Mononuclear cell (primary cell): ENCODE measurements at places on chromosomes 16 and 17. TPM values are rescaled to one million over a fixed set of nuclear protein-coding genes. Genes with fewer than 3 reads are reported as not detected.

PPM1E gene
- total RNA-seq: not detected

OSBPL7 gene
- 8.5 TPM for total RNA-seq

YBX2 gene
- total RNA-seq: not detected

MARCHF10 gene
- not detected for total RNA-seq

RPUSD1 gene
- total RNA-seq: 10.4 TPM

ANKFN1 gene
- not detected for total RNA-seq

MT1G gene
- not detected for total RNA-seq

KRT12 gene
- total RNA-seq: not detected

ETV4 gene
- not detected for total RNA-seq

KRTAP4-1 gene
- not detected for total RNA-seq

KRTAP2-2 gene
- not detected for total RNA-seq

IKZF3 gene
- 47.5 TPM for total RNA-seq

TBC1D3E gene
- not detected for total RNA-seq

TAC4 gene
- not detected for total RNA-seq

DEXI gene
- 7.5 TPM for total RNA-seq

CLEC18A gene
- 1.4 TPM for total RNA-seq

SPATA32 gene
- 0.10 TPM for total RNA-seq

SOCS7 gene
- total RNA-seq: 13.6 TPM

NPIPA2 gene
- total RNA-seq: 0.21 TPM

KRT39 gene
- total RNA-seq: not detected

ARRB2 gene
- total RNA-seq: 201 TPM

AXIN2 gene
- 28.5 TPM for total RNA-seq

CPHXL gene
- total RNA-seq: not detected

SSTR5 gene
- total RNA-seq: not detected

NPIPA8 gene
- total RNA-seq: not detected

LGALS9 gene
- total RNA-seq: 61.1 TPM

ARSG gene
- total RNA-seq: 18.5 TPM

C16orf92 gene
- total RNA-seq: not detected

SOX9 gene
- total RNA-seq: not detected

GP2 gene
- total RNA-seq: not detected

CLEC3A gene
- not detected for total RNA-seq

CMTM2 gene
- total RNA-seq: 0.52 TPM

ZNF75A gene
- 34.8 TPM for total RNA-seq

ADAM11 gene
- total RNA-seq: 0.21 TPM

NEURL4 gene
- total RNA-seq: 4.8 TPM

ABCA6 gene
- 1.7 TPM for total RNA-seq

CES5A gene
- total RNA-seq: not detected

TLCD3B gene
- total RNA-seq: not detected

GNG13 gene
- total RNA-seq: not detected

CCDC200 gene
- total RNA-seq: 0.31 TPM

TVP23B gene
- 51.6 TPM for total RNA-seq

PIMREG gene
- not detected for total RNA-seq
